ENCODE measurements at places on chromosomes 5 and 9.

GRCh38 chr5:131379723-131380122 lies 115.9 kb downstream of the CDC42SE2 start:
- peak; percentile 43 for DNase-seq

GRCh38 chr5:158812408-158812807 lies 287.3 kb downstream of the EBF1 start:
- peak; percentile 45 for DNase-seq

DNA sequence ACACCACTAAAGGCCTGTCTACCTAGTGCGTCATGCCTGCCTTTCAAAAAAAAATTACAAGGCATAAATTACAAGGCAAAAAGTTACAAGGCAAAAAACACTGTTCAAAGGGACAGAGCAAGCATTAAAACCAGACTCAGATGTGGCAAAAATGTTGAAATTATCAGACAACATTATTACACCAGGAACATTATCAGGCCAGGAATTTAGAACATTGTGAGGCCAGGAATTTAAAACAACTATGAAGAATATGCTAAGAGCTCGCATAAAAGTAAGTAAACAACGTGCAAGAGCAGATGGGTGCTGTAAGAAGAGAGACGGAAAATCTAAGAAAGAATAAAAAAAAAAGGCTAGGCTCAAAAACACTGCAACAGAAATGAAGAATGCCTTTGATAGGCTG lies 18.2 kb upstream of the MLANA start:
- DNase-seq: no peak

- no peak for DNase-seq
Observed at GRCh38 chr5:58486290-58486689, 4.9 kb upstream of the GAPT start.

GRCh38 chr5:169650701-169651331 lies 13.7 kb downstream of the DOCK2 start:
- DNase-seq: no peak

GRCh38 chr5:56532466-56532865 lies 282.9 kb upstream of the MAP3K1 start:
- no peak for DNase-seq

DNA sequence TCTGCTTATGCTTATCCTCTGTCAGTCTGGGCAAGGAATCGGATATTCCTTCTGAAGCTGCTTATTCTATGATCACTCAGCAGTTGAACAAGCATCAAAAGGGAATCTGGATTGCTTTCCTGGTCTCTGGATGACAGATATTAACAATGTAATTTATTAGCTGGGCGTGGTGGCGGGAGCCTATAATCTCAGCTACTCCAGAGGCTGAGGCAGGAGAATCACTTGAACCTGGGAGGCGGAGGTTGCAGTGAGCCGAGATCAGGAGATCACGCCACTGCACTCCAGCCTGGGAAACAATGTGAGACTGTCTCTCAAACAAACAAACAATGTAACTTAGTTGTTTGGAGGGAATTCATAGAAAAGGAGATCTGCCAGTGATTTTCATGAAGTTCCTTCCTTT lies 45.4 kb downstream of the DMRT1 start:
- no peak for DNase-seq
